ENCODE measurements at places on chromosomes 6 and 20.

DNA sequence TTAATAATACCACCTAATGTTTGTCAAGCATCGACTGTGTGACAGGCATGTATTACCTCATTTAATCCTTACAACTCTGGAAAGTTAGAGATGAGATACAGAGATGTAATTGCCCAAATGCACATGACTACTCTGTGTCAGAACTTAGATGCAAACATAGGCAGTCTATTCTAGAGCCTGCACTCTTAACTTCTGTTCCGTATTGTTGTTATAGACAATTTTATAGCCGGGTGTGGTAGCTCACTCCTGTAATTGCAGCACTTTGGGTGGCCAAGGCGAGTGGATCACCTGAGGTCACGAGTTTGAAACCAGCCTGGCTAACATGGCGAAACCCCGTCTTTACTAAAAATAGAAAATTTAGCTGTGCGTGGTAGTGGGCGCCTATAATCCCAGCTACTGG lies 15.0 kb downstream of the IFT52 start:
- no peak for DNase-seq

- DNase-seq, result no peak
These were observed 29.3 kb upstream of the TSPYL1 start for GRCh38 chr6:116309001-116309400.

GRCh38 chr20:22531756-22532155 lies 52.6 kb downstream of the FOXA2 start:
- no peak for DNase-seq

- no peak for DNase-seq
These were observed 256.6 kb downstream of the KHDC1L start for GRCh38 chr6:72968704-72969103.

- DNase-seq, result no peak
These were observed 31.4 kb downstream of the SLC35F1 start for GRCh38 chr6:117938311-117938995.

GRCh38 chr20:6051505-6051904 lies 2.4 kb downstream of the LRRN4 start:
- no peak for DNase-seq

DNA sequence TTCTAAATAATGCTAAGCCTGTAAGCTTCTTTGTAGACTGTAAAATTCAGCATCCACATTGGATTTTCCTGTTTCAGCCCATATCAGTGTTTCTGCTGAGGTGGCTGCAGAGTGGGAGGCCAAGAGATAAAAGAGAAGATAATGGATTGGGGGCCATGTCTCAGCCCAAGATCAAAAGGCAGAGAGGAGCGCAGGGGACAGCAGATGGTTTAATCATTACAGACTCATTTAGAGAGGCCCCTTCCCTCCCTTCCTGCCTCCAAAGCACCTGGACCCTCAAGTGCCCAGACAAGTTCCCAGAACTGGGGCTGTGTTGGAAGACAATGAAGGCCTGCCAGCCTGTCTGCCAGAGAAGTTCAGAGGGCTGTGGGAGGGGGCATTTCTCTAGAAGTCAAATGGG lies 20.4 kb upstream of the CTNNBL1 start:
- DNase-seq, result no peak

GRCh38 chr6:147930745-147931144 lies 411.9 kb upstream of the SASH1 start:
- no peak for DNase-seq

- DNase-seq, result no peak
These were observed 28.9 kb downstream of the ESF1 start for GRCh38 chr20:13755809-13756208.

GRCh38 chr6:162873537-162873936 lies 145.8 kb downstream of the PACRG start:
- no peak for DNase-seq

GRCh38 chr6:112040956-112041355 lies 12.9 kb upstream of the CCN6 start:
- no peak for DNase-seq

GRCh38 chr6:149898966-149899365 lies 1.1 kb upstream of the RAET1E start:
- no peak for DNase-seq

- no peak for DNase-seq
These were observed 15.7 kb downstream of the ATP9A start for GRCh38 chr20:51752343-51752951.

DNA sequence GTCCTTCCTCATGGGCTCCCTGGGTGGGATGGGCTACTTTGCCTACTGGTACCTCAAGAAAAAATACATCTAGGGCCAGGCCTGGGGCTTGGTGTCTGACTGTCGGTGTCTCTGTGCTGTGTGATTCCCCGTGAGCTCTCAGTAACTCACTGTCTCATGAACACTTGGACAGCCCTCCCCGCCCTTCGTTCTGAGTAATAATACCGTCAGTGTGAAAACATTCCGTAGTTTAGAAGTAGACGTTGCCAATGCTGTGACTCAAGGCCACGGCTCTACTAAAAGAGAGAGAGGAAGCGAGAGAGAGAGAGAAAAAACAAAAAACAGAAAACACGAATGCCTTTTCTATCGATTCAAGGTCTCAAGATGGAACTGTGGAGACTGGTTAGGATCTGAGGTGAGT lies 31.8 kb downstream of the FITM2 start:
- no peak for DNase-seq

DNA sequence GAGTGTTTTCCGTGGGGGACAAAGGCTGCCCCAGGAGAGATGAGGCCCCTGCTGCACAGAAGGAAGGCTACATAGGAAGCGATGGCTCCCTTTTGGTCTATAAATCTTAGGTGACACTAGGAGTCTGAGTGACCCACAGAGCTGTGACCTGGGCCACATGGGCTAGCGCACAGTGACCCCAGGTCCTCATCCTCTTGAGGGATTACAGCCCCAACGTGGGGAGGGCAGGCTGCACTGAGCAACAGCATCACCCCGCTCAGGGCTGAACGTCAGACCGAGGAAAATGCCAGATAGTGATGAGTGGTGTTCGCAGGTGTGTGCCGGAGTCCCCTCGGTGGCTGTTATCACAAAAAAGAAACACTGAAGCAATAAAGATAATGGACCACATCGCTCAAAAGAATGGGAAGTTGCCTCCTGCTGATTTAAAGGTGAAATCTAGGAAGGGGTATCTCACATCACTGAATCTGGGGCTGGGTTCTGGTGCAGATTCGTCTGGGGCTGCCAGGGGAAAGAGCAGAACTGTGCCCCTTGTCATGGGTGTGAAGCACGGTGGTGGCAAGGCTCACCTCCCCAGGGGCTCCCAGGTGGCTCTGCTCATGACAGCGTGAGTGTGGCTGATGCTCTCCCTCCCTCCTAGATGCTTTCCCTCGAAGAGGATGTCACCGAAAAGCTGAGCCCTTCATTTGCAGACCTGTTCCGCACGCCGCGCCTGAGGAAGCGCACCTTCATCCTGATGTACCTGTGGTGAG lies 14.5 kb downstream of the SLC22A1 start:
- no peak for DNase-seq

DNA sequence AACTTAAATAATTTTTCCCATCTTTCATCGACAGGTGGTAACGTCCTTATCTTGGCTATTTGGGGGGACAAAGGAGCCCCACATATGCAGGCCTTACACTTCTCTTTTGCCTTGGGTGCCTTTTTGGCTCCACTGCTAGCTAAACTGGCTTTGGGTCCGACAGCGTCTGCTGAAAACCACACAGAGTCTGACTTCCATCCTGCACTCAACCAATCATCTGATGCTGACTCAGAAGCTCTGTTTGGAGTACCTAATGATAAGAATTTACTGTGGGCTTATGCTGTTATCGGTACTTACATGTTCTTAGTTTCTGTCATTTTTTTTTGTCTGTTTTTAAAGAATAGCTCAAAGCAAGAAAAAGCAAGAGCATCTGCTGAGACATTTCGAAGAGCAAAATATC lies 178.5 kb downstream of the SLC16A10 start:
- no peak for DNase-seq

DNA sequence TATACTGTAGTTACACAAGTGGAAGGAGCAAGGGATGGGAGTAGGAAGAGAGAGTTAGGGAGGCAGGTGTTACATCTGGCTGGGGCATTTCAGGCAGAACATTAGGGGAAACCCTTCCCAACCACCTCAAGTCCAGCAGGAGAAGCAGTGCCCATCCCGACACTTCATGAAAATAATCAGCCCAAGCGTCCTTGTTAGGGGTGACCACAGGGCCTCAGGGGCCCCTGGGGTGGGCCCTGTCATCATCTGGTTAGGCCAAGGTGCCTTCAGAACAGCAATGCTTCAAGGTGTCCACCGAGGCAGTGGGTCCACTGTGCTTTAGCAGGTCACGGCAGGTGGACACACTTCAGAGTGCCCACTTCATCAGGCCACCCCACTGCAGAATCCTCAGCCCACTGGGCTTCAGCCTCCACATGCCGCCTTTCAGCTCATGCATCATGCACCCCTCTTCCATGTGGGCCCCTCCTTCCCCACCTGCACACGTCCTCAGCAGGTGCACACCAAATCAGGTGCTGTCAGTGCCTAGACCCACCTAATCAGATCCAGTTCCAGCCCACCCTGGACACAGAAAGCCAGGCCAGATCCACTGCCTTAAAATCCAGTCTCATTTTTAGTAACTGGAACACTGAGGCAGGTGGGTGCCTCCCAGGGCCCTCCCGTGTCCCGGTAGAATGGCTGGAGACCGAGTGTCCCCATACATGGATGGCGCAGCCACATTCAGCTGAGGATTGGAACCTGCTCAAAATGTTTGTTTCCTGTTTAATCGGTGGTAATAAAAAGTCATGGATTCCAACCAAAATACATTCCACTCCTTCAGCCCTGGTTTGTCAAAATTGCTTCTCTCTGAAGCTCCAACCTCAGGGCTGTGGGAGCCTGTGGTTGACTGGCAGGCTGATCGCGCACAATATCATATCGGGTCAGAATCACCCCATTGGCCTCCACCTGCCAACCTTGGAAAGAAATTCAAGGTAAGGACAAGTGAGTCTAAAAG lies 99.5 kb downstream of the ANKRD60 start:
- no peak for DNase-seq

DNA sequence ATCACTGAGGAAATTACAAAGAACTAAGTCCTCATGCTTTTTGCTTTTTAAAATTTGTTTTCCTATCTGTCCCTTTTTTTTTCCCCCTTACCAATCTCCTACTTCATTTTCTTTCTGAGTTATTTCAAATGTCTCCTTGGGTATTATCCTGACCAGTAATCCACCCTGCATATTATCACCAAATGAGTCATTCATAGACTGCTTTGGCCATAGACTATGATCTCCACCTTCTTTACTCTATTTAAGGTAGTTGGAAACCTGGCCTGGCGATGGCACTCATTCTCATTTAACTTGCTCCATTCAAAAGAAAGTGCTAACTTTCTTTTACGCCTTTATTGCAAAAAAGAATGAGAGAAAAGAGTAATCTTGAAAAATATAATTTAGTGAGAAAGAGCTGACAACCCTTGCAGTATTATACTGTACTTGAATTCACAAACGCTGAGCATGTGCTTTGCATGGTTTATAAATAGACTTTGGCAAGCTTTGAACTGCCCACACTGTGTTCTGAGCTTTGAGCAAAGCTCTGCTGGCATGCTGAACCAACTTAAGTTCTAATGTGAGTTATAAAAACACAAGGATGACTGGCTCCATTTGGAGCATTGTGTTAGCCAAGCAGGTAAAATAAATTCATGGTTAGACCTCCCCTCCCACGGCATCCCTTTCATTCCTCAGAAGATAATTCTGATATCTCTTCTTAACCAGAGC lies 198.9 kb downstream of the NKAIN2 start:
- DNase-seq, result no peak

GRCh38 chr6:127458817-127459216 lies 372 bp downstream of the KIAA0408 start:
- no peak for DNase-seq

GRCh38 chr6:31620586-31621319 lies at the start of gene PRRC2A:
TSS of gene PRRC2A (plus strand) at chr6:31620715. CDS start at chr6:31622790, 2,075 bp downstream.
- peak; percentile 64 for DNase-seq

- DNase-seq, result no peak
These were observed 19.4 kb downstream of the PKIG start for GRCh38 chr20:44601801-44602204.

- DNase-seq, result no peak
These were observed 16.1 kb upstream of the RBM38 start for GRCh38 chr20:57374931-57375651.

- DNase-seq, result no peak
These were observed 552 bp upstream of the DEF6 start for GRCh38 chr6:35296931-35297600.

GRCh38 chr6:54053881-54054391 lies 57.3 kb upstream of the MLIP start:
- DNase-seq, result no peak

GRCh38 chr6:167103041-167103891 lies 19.6 kb upstream of the CCR6 start:
- DNase-seq, result no peak

DNA sequence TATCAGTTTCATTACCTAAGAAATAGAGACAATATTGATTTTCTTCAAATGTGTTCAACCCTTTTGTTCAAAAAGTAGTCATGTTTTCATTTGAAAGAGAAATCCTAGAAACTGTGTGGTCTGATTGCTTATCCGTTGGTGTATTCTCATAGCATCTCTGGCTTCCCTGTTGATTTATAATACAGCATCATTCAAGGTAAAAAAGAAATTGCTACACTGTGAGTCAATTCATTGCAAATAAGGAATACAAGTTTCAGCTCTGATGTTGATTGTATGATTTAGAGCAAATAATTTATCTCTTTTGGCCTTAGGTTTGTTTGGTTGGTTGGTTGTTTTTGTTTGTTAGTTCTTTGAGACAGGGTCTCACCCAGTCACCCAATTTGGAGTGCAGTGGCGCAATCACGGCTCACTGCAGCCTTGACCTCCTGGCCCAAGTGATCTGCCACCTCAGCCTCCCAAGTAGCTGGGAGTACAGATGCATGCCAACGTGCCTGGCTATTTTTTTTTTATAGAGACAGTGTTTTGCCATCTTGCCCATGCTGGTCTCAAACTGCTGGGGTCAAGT lies 185.5 kb upstream of the TNFAIP3 start:
- DNase-seq, result no peak

DNA sequence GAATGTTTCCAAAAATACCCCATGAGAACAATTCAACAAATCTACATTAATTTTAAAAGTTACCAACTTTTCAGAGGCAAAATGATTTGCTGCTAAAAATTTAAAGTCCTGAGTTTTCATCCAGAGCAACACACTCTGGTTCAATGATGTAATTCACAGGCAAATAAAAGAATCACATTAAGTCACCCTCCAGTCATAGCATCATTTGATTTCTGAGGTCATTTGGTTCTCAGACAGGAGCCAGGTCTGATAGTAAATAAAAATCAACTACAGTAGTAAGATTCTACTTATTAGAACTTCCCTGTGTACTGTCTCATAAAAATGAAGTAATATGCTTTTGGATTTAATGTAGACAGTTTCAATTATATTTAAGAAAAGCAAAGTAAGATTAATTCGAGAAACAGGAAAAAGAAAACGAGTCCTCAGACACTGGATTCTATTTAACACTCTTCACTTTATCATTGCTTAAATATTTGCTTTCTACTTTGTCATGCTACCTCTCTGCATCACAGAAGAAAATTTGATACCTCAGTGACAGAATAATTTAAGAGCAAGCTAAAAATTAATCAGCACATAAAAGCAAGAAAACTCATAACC lies 25.8 kb downstream of the MAP7 start:
- DNase-seq, result peak; percentile 71
